Stimulated activated CD4-positive, alpha-beta T cell treated with anti-CD3 and anti-CD28 coated beads, Interleukin-1b, Interleukin-23, amount 100 ng/mL, for 4 hours (primary cell): ENCODE measurements at places on chromosomes 13 and 19.

DNA sequence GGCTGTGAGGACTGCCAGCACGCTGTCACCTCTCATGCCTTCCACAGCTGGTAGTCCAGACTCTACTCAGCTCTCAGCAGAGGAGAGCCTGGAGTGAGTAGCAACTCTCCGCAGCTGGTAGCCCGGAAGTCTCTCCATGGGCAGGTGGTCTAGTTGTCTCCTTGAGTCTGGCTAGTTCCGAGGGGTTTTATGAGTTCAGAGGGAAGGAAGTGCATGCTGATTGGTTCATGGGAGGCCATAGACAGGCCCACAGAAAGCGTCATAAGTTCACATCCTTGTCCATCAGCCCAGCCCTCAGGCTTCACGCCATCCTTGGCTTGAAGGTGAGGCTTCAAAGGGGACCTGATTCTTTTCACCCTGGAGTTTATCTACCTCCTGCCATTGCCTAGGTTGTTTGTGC is 2662.4 kb upstream of the PCDH20 start:
- DNase-seq = no peak

DNA sequence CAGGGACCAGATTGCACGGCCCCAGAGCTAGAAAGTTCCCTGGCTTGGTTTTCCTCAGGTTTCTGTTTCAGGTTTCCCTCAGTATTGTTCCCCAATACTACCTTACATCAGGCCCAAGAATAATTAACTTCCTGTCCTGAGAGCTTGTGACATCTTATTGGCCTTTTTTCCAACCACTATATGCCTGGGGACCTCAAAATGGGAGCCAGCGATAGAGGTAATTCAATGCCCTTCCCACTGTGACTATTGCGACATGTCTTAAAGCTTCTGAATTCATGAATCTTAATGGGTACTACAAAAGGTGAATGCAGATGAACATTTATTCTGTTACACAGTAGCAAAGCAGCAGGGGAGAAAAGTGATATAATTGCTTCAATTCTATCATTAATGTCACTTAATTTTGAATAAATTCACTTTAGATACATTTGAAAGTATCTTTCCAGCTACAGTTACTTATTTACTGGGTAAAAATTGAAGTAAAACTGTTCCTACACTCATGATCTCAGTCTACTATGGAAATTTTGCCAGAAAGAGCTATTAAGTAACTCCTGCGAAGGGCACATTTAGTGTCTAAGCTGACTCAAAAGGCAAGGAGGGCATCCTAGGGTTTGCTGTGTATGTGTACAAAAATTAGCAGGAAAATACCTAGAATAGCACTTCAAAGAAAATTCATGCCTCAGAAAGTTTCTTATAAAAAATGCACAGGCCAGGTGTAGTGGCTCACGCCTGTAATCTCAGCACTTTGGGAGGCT is 4.1 kb downstream of the CRYL1 start:
- DNase-seq = no peak

DNA sequence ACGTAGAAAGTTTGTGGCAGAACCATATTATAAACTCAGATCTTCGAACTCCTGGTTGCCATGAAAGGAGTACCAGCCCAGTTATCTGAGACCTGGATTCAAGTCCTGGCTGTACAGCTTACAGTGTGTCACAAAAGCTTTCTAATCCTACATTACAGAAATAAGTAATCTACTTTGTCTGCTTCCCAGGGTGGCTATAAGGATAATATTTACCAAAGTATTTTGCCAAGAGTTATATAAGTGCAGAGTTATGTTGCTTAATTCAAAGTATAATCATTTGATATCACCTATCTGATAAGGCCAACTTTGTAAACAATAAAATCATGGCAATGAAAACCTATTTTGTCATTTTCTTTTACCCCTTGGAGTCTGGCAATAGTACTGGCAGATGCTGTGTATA is 381.6 kb downstream of the NDFIP2 start:
- no peak for DNase-seq

- DNase-seq = peak; percentile 59
Measured at GRCh38 chr19:49555600-49556411, 24.6 kb downstream of the NOSIP start.

GRCh38 chr19:43636121-43636683 is 3.4 kb downstream of the CADM4 start:
- DNase-seq = no peak

GRCh38 chr13:79992111-79992510 is 348.8 kb downstream of the SPRY2 start:
- DNase-seq = no peak

DNA sequence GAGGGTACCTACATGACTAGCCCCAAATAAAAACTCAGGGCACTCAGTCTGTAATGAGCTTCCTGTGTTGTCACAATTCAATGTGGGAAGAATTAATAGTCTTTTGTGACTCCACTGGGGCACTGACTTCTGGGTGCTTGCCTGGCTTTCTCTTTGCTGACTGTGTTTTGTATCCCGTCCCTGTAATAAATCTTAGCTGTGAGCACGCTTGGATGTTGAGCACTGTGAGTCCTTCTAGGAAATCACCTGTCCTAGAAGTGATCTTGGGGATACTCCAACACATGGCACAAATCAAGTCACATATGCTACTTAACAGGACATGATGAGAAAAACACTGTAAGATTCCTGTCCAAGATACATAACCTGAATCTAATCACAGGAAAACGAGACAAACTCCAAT is 83.0 kb downstream of the USP12 start:
- no peak for DNase-seq

DNA sequence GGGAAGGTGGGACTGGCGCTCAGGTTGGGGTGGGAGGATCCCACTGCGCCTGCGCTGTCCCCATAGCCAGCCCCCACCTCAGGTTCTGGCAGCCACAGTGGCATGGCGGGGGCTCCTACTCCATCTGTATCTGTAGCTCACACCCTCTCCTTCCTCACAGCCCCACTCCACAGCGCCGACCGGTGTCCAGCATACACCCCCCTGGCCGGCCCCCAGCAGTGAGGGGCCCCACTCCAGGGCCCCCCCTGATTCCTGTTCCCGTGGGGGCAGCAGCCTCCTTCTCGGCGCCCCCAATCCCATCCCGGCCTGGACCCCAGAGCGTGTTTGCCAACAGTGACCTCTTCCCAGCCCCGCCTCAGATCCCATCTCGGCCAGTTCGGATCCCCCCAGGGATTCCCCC is 6.0 kb downstream of the TMED1 start:
- no peak for DNase-seq

GRCh38 chr19:45523642-45524256 is 16.5 kb downstream of the VASP start:
- peak; percentile 56 for DNase-seq

DNA sequence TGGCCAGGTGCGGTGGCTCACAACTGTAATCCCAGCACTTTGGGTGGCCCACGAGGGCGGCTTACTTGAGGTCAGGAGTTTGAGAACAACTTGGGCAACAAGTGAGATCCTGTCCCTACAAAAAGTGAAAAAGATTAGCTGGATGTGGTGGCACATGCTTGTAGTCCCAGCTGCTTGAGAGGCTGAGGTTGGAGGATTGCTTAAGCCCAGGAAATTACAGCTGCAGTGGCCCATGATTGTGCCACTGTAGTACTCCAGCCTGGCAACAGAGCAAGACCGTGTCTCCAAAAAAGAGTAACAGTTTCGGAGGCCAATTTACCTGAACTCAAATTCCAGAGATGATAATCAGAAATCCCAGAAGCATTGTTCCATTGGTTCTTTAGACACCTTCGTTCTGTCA is 4.4 kb downstream of the ZNF473 start:
- no peak for DNase-seq

GRCh38 chr19:3821857-3822364 is 35.7 kb upstream of the MATK start:
- peak; percentile 88 for DNase-seq

- DNase-seq = no peak
Measured at GRCh38 chr19:1516395-1516753, 3.6 kb upstream of the ADAMTSL5 start.
